ENCODE measurements at places on chromosomes 7 and 10.

- no peak for DNase-seq
Observed at GRCh38 chr10:17122052-17122451, 7.6 kb downstream of the CUBN start.

GRCh38 chr7:80720146-80720545 is 81.7 kb downstream of the CD36 start:
- DNase-seq = no peak

GRCh38 chr10:112562122-112562521 is 115.1 kb downstream of the VTI1A start:
- DNase-seq = no peak

DNA sequence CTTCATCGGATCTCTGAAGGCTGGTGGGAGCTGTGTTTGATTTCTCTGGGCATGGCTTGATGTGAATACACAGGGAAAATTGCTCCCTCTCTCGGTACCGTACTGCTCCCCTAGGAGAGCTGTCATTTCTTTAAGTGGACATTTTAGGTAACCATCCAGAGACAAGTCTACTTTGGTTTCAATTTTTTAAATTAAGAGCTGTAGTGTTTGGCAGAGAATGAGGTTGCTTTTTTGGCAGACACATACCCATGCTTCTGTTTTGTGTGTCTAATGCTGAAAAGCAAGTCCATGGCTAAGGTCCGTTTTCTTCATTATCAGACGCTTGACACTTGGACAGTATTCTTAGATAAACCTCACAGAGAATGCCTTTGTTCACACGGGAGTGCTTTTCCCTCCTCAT is 61.3 kb upstream of the TRIL start:
- no peak for DNase-seq

DNA sequence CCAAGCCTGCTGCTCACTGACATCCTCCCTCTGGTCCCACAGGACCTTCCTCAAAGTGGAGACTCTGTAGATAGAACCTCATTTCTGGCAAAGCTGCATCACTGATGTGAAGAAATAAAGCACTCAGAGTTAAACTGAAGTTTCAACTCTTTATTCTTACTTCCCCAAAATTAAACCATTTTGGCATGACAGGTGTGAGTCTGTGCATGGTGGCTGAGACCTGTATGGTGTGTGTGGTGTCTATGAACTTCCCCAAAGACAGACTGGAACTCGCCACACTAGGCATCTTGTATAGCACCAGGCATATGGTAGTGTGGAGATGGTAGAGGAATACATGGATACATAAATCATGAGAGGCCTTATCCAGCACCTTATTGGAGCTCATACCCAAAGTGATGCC is 6.6 kb upstream of the WDFY4 start:
- no peak for DNase-seq

GRCh38 chr7:82179311-82179710 is 264.3 kb downstream of the CACNA2D1 start:
- DNase-seq = no peak

DNA sequence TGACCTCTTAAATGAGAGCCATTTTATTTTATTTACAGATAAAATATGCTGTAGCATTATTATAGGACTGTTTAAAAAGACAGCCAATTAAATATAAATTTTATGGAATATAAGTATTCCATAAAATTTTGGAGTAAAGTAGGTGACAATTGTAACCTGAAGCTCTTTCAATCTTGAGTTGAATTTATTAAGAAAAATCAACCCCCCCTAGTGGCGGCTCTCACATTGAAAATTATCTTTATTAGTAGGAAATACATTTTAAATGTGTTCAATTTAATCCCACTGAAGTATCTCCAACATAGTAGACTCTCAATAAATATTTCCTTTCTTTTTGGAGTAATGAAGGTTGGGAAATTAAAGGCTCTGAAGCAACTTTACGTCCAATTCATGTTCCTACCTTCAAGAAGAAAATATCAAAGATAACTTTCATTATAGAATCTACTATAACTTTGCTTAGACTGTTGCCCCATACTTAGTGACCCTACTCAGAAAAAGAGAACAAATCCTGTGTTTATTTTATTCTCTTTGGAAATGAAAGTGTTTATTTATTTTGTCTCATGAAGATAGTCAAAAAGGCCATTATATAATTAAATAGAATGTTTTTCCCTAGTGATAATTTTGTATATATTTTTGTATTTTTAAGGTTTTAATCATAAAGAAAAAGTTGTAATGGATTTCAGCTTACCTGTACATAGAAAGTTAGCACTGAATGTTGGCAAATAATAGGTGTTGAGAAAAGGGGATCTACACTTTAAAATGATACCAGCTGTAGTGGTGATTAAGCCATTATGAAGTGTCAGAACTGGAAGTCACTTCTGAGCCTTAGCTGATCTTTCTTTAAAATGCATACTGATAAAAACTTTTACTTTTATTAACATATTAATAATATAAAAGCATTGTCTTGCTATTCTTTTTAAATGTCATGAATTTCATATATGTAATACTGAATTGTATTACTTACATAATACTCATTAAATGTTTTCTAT is 3.3 kb downstream of the AHR start:
- DNase-seq = no peak

DNA sequence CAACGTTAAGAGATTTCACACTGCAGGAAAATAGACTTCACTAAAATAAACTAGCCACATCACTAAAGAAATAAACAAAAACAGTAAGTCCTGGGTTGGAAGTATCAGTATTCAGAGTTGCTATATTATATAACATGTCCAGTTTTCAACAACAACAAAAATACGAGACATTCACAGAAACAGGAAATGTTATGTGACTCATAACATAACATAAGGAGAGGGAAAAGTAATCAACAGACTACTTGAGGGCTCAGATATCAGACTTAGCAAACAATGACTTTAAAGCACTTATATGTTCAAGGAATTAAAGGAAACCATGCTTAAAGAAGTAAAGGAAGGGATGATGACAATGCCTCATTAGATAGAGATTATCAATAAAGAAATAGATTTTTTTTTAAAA is 73.5 kb upstream of the MKLN1 start:
- DNase-seq = no peak

- DNase-seq = no peak
Observed at GRCh38 chr7:102891693-102892261, 21.0 kb upstream of the LRRC17 start.

- DNase-seq = no peak
Observed at GRCh38 chr7:25454562-25455041, 226.3 kb upstream of the NPVF start.

Data from GOT3 (cell line).